ENCODE measurements at places on chromosomes 2 and 18.
A peak's percentile ranks its signal among the peaks of the same experiment; 100 is the strongest.

GRCh38 chr2:173990245-173990644 lies 25.1 kb upstream of the SP3 start:
- no peaks in the 10 kb centered on the region for H3K27me3 ChIP-seq
- no peak for DNase-seq
- H3K27ac ChIP-seq: peak overlapping the region; percentile 36
- peaks cover 59% of the 10 kb centered on the region for H3K4me1 ChIP-seq
- H3K4me3 ChIP-seq: no peak overlapping the region
- H3K36me3 ChIP-seq: no peaks in the 10 kb centered on the region

DNA sequence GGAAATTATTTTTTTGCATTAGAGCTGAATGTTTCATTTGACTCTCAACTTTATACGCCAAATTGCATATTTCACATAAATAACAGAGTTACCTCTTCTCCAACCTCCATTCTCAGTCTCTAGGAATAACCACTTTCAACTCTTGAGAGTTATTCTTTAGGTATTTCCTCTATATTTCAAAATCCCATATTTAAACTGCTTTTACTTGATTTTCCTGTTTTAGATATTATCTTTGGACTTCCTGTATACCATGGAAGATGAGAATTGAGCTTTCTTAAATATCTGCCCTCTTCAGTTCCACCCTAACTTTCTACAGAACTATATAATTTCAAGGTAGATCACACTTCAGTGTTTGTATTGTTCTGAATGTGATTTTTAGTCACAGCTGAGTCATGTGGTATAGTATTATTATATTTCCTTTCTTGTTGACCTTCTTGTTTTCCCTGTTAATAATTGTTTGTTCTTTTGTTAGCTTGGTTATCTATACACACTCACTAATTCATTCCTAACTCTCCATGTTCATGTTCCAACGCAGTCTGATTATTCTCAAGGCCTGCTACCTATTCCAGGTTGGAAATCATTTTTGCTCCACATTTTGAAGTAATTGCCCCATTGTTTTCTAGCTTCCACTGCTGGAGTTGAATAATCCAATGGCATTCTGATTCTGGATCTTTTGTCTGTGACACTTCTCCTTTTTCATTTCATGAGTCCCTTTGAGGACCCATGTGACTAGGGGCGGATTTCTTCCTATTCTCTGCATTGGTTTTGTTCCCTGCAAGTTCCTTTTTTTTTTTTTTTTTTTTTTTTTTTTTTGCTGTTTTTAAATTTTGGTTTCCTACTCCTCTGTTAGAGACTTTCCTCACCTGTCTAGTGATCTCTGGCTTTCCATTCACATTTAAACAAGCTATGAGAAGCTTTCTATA lies 156.8 kb upstream of the RBMS1 start:
- H3K27me3 ChIP-seq: no peaks in the 10 kb centered on the region
- H3K4me3 ChIP-seq: no peak overlapping the region
- H3K27ac ChIP-seq: no peak overlapping the region
- no peak for DNase-seq
- H3K36me3 ChIP-seq: no peaks in the 10 kb centered on the region

DNA sequence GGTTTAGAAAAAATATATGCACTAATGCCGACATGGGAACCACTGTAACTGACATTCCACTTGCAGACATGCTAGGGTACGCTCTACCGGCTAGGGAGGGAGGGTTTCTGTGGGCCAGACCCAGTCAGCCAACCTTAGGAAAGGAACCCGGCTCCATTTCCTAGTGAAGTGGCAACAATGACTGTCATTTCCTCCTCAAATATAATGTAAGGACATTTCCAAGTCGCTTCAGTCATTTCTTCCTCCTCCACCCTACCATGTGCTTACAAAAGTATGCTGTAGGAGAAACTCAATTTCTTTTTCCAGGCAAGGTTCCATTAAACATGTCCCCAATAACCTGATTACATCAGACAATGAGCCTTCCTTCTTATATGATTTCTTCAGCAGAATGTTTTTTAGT lies 64.3 kb upstream of the PSMD14 start:
- no peak for DNase-seq

DNA sequence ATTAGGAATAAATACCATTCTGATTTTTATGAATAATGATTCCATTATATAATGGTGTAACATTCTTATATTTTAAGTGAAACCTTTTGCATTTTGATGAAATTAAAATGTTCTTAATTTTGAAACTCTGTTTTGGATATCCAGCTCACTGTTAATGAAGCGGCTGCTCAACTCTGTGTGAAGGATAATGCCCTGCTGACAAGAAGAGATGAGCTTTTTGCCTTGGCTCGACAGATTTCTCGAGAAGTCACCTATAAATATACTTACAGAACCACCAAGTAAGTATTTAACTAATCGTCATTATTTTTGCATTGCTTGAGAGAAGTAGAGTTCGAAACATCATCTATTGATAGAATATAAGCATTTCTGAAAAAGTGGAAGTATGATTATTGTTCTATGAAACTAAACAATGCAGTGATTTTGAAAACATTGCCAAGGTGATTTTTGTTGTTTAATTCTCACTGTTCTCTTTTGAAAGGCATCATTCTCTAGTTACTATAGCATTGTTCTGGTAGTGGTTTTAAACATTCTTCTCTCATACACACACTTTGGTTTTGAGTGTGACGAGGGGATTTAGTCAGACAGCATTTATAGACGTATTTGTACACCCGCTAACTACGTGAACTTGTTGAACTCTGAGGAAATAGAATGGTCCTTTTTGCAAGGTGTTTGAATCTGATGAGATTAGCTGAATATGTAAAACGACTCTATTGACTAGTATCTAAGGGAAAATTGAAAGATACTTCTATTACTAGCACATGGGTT lies 21.5 kb downstream of the NAB1 start:
- no peak overlapping the region for H3K4me3 ChIP-seq
- no peaks in the 10 kb centered on the region for H3K4me1 ChIP-seq
- no peaks in the 10 kb centered on the region for H3K27me3 ChIP-seq
- no peaks in the 10 kb centered on the region for H3K36me3 ChIP-seq
- no peak overlapping the region for H3K27ac ChIP-seq
- no peak for DNase-seq

- no peak for DNase-seq
- H3K27me3 ChIP-seq: no peaks in the 10 kb centered on the region
- H3K4me1 ChIP-seq: peaks cover 4% of the 10 kb centered on the region
- no peak overlapping the region for H3K4me3 ChIP-seq
Measured at GRCh38 chr2:60509066-60509465, 44.4 kb downstream of the BCL11A start.

- no peak overlapping the region for H3K27ac ChIP-seq
- no peak overlapping the region for H3K4me3 ChIP-seq
- no peaks in the 10 kb centered on the region for H3K27me3 ChIP-seq
- H3K4me1 ChIP-seq: no peaks in the 10 kb centered on the region
Measured at GRCh38 chr2:203412546-203413331, 84.5 kb downstream of the ABI2 start.

GRCh38 chr2:61363580-61363979 lies 107.3 kb downstream of the USP34 start:
- no peaks in the 10 kb centered on the region for H3K27me3 ChIP-seq
- no peak for DNase-seq
- H3K4me1 ChIP-seq: no peaks in the 10 kb centered on the region

DNA sequence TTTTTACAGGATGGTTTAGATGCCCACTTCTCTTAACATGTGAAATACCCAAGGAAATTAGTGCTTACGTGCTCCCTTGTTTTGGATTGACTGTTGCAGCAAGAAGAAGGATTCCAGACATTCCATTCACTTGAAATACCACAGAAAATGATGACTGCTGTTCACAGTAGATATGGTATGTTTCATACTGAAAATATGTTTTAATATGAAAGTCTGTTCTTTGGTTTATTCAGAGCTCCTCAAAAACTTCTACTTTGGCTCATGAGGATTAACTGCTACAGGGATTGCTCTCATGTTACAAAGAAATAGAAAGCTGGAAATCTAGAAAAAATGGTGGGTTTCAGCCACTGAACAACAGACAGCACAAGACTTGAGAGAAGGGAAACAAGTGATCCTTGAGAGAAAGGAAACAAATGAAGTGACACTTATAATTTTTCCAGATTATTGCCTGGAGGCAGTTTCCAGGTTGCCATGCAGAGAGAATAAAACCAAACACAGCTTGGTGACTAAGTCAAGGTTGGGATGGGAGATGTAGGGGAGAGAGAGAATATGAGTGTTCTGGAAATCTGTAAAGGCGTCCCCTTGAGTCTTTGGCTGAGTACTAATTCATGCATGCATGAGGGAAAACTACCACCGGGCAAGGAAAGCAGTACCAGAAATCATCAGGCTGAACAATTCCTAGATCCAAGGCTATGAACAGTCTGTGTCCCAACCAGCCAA lies 348.1 kb downstream of the CLIP4 start:
- no peaks in the 10 kb centered on the region for H3K36me3 ChIP-seq
- H3K4me3 ChIP-seq: no peak overlapping the region
- DNase-seq: no peak
- no peaks in the 10 kb centered on the region for H3K27me3 ChIP-seq

DNA sequence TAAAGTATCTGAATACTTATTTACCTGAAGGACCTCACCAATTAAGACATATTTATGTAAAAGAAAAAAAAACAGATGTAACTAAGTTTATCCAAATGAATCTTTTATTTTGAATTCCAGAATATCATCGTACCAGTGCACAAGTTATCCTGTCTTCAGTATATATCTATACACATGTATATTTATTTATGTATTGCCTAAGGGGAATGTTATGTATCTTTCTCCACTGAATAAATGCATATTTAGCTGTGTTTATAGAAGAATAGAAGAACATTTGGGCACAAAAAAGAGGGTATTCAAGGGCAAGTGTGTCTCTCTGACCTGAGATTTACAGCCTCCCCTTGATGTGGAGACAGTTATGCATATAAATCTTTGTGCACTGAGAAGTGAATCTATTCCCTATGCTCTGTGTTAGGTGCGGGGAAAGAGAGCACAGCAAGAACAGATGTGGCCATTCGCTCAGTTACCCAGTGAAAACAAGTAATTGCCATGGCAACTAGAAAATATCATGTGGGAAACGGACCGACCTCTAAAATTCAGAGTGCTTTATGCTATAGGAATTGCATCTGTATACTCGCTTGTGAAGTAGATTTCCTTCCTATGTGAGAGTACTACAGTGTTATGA lies 39.5 kb upstream of the ASXL3 start:
- no peaks in the 10 kb centered on the region for H3K36me3 ChIP-seq
- no peak overlapping the region for H3K27ac ChIP-seq
- H3K4me1 ChIP-seq: no peaks in the 10 kb centered on the region
- no peak for DNase-seq
- no peak overlapping the region for H3K4me3 ChIP-seq

GRCh38 chr18:56269958-56270357 lies 368.4 kb downstream of the TXNL1 start:
- H3K27ac ChIP-seq: no peak overlapping the region
- no peak overlapping the region for H3K4me3 ChIP-seq
- H3K4me1 ChIP-seq: no peaks in the 10 kb centered on the region
- no peaks in the 10 kb centered on the region for H3K27me3 ChIP-seq

DNA sequence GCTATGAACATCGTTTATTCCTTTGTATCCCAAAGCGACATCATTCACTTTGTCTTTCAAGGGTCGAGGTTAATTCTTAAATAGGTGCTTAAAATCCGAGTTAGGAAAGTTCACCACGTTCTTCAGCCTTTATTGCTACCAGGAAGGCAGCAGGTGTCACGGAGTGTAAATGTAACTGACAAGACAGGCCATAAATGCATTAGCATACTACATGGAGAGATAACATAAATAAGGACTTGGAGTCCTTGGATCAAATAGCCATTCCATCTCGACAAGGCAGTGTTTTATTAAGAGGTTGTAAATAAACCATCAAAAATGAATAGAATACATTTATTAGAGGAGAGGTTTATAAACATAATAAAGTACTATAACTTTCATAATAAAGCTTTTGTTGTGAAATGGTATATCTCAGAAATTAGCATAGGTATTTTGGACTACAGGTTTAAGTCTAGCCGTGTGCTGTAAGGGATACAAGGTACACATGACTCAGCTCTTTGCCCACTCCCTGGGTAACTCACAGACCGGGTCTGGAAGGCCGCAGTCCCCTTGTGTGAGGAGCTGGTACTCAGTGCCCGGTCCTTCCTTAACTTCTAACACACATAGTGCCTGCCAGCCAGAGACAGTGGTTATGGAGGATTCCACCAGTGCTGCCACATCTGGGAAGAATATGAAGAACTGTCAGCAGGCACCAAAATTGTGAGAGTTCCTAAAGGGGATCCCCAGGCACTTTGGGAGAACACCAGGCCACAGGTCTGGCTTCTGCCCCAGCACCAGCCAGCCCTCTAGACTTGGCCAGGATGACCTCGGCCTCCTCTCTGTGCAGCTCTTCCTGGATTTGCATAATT lies 29.4 kb downstream of the CAPN13 start:
- no peaks in the 10 kb centered on the region for H3K27me3 ChIP-seq
- no peak overlapping the region for H3K4me3 ChIP-seq
- H3K36me3 ChIP-seq: no peaks in the 10 kb centered on the region
- H3K27ac ChIP-seq: no peak overlapping the region

DNA sequence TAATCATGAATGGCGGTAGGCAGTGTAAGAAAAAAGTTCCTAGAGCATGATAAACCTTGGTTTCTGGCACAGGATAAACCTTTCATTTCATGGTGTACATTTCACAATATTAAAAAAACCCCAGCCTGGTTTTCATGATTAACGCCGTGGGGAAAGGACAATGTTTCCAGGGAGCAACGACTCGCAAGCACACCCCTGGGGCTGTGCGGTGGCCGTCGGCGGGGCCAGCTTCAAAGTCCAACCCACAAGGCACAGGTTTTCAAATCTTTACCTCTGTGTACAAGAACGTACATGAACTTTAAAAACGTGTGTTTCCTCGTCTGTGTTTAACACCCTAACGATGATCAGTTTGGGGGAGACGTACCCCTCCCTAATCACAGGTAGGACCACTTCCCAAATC lies 118.1 kb downstream of the NOL10 start:
- DNase-seq: no peak
- no peaks in the 10 kb centered on the region for H3K36me3 ChIP-seq
- H3K4me3 ChIP-seq: no peak overlapping the region
- no peak overlapping the region for H3K27ac ChIP-seq

GRCh38 chr2:12045864-12046291 lies 299.4 kb downstream of the LPIN1 start:
- no peaks in the 10 kb centered on the region for H3K27me3 ChIP-seq
- no peak overlapping the region for H3K4me3 ChIP-seq
- H3K27ac ChIP-seq: no peak overlapping the region

- H3K27ac ChIP-seq: no peak overlapping the region
- DNase-seq: no peak
- H3K36me3 ChIP-seq: no peaks in the 10 kb centered on the region
- H3K4me1 ChIP-seq: no peaks in the 10 kb centered on the region
Measured at GRCh38 chr2:11068079-11068741, 87.1 kb upstream of the SLC66A3 start.

GRCh38 chr2:15311926-15312325 lies 249.2 kb downstream of the NBAS start:
- no peaks in the 10 kb centered on the region for H3K4me1 ChIP-seq
- H3K27ac ChIP-seq: no peak overlapping the region
- H3K4me3 ChIP-seq: no peak overlapping the region
- no peaks in the 10 kb centered on the region for H3K27me3 ChIP-seq
- DNase-seq: no peak

Measured in tibial nerve (tissue), 4 donors.